ENCODE measurements at places on chromosomes 1 and 21.

GRCh38 chr1:203479646-203480045 is 4.0 kb downstream of the PRELP start:
- no peak for DNase-seq
- H3K36me3 ChIP-seq: no peaks in the 10 kb centered on the region
- no peak overlapping the region for H3K27ac ChIP-seq
- H3K27me3 ChIP-seq: no peaks in the 10 kb centered on the region

DNA sequence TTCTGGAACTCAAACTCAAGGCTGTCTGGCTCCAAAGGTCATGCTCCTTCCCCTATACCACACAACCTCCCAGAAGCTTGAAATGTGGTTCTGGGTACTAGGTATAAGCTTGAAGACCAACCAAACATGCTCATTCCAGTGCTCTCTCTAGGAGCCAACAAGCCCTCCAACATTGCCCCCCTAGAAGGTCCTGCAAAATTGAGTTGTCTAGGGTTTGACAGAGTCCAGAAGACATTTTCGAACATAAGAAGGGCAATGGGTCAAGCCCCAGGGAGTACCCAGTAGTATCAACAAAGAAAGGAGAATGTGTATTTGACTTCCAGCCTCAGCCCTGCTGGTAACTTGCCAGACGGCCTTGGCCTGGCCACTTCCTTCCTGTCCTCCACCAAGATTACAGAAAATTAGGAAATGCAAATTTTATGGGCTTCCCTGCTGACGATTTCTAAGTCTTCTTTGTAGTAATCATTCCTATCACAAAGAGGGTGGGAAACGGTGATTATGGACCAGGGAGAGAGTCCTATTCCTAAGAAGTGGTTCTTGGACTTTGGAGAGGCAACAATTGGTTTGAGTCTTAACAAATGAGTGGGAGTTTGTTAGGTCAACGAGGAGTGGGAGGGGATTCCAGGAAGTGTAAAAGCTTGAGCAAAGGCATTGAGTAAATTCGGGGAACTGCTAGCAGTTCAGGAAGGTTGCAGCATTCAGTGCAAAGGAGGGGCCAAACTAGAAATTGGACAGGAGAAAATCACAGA is 18.7 kb upstream of the SLAMF1 start:
- H3K36me3 ChIP-seq: no peaks in the 10 kb centered on the region
- peaks cover 44% of the 10 kb centered on the region for H3K4me1 ChIP-seq
- peak; percentile 36 for DNase-seq
- H3K27ac ChIP-seq: peak overlapping the region; percentile 57

DNA sequence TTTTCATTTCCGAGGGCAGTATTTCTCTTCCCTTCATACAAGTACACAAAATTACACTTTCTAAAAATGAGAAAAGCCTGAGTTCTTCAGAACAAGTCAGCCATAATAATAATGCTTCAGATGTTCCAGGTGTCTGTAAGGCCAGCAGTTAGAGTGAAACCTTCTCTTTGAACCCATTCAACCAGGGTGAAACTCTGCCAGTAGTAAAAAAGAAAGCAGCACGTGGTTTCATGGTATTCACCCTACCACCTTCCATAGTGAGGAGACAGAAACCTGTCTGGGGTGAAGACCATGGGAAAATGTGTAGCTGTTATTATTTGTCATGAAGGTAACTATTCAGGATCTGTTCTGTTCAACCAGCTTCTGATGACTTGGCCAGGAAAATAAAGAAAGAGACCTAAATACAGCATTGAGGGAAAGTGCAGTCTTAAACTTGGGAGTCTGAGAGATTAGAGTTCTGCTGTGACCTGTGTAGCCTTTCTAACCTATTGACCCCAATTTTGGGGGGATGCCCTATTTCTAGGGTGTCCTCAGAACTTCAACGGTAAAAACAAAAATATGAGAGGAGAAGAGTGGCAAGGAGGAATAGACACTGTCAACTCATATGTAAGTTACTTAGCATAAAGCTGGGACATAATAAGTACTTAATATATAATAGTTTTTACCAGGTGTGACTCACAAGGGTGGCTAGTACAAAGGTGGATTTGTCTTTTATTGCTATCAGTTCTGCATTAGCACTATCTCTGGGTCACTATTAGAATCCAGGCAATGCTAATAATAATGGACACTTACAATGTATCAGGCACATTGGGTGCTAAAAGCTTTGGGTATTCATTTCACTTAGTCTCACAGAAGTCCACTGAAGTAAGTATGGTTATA is 70.0 kb upstream of the TNFSF4 start:
- H3K4me1 ChIP-seq: no peaks in the 10 kb centered on the region
- H3K36me3 ChIP-seq: no peaks in the 10 kb centered on the region
- H3K27ac ChIP-seq: no peak overlapping the region
- no peak for DNase-seq

- no peak overlapping the region for H3K4me3 ChIP-seq
- no peak for DNase-seq
- no peaks in the 10 kb centered on the region for H3K4me1 ChIP-seq
These were observed 179.9 kb upstream of the ZNF644 start for GRCh38 chr1:91201694-91202093.
